ENCODE measurements at places on chromosomes 3 and 15.

GRCh38 chr15:29090617-29091466 is 178.8 kb downstream of the NSMCE3 start:
- DNase-seq, result peak; percentile 25

DNA sequence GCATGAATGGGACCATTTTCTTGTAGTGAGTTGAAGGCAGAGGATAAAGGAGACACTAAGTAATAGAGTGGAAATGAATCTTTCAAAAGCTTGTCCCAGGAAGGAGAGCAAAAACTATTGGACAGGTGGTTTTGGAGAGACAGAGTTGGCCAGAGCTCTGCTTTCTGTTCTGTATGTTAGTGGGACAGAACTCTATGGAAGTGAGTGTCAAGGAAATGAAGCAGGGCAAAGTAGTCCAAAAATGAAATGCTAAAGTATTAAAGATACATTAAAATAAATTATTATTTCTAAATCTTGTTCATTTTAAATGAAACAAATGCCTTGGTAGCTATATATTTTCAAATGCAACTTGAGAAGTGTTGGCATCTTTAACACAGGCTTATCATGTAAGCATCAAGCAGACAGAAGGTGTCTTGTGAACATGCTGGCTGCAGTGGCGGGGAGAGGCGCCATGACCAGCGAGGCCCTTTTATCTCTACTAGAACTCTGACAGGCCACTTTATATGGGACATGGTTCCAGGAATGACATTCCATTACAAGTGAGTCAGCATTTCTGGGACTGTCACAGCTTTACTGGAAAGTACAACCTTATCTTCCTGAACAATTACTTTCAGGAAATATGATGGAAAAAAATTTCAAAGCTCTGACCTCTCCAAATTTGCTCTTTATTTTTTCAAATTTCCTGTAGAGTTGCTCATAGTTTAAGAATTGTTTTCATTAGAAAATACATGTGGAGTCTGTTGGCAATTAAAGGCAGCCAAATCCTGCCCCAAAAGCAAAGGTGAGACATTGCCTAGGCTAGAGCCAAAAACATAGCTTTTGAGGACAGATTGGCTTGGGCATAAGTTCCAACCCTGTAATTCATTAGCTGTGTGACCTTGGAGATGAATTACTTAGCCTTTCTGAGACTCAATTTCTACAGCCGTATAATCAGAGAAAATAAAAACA is 106.5 kb downstream of the ECT2 start:
- DNase-seq, result peak; percentile 38

DNA sequence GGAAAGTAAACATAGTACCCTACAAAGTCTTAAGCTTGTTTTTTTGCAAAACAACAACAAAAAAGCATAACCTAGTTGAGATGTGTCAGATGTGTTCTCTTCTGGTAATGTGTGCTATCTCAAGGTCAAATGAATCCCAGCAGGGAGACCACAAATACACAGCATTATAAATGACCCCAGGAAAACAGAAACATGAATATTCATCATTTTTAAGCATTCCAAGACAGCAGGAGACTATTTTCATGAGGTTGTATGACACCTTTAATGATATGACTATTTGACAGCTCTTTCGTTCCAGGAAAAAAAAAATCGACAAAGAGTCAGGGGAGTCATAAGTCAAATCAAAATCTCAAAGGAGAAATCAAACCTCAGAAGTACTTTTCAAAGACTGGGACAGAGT is 62.7 kb upstream of the CBLB start:
- no peak for DNase-seq

DNA sequence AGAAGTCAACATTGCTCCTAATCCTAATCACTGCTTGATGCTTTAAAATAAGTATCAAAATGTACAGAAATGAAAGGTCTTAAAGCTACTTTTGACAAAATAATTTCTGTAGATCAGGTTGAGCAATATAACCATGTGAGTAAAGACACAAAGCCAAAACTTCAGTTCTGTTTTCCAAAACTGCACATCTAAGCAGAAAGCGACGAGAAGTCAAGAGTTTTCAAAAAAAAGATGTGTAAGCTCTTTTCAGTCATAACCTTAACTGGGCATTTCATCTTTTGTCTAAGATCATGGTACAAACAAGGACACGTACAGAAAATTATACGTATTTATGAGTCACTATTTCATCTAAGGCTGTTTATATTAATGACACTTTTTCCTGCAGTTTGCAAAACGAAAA is 608.8 kb downstream of the FOXP1 start:
- DNase-seq, result no peak

DNA sequence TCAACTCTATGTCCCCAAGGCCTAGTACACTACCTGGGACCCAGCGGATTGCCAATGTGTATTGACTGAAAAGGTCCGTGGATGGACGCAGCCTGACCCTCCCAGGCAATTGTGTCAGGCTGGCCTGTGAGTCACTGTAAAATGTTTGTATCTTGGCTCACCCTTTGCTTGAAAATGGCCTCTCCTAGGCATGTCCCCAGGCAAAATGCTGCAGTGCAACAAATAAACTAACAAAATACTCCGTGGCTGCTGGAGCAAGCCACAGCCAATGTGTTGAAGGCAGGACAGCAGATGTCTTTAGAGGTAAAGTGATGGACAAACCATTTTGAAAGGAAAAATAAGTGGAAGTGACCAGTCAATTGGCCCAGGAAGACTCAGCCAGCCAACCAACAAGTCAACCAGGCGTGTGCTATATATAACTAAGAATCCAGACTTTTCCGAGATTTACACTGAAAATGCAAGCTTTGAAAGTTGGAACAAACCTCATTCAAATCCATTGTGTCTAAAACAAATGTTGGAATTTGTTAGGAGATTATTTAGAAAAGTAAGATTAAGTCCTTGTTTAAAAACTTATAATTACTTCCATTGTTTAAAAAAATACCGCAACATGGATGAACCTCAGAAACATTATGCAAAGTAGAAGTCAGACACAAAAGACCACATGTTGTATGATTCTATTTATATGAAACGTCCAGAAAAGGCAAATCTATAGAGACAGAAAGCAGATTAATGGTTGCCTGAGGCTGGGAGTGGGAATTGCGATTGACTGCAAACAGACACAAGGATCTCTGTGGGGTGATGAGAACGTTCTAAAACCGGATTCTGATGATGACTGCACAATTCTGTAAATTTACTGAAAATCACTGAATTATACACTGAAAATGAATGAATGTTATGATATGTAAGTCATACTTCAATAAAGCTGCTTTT is 191.2 kb downstream of the TLE3 start:
- no peak for DNase-seq
